RPMI8226 (cell line): ENCODE measurements at places on chromosomes 12 and 14.

GRCh38 chr12:56257491-56258067 is 605 bp downstream of the ANKRD52 start:
- DNase-seq = no peak

DNA sequence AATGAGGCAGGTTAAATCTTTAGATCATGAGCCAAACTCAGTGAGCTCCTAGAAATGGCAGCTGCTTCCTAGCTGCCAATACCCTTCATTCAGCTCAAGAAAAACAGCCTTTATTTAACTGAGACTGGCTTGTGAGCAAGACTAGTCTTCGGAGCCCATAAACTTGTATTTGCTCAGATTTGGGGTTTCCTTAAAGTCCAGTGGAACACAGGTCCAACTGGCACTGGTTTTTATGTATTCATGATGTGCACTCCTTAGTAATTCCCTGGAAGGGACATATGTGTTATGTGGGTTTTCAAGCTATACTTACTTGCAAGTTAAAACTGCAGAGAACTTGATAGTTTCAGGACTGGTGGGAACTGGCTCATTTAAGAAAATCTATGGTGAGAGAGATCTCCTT is 380.1 kb upstream of the TMEM132C start:
- DNase-seq = no peak

- DNase-seq = no peak
Measured at GRCh38 chr12:52173526-52173925, 18.3 kb downstream of the KRT80 start.

- no peak for DNase-seq
Measured at GRCh38 chr14:68740788-68741476, 51.9 kb downstream of the ZFP36L1 start.

GRCh38 chr12:52523824-52524223 is 3.6 kb upstream of the KRT5 start:
- no peak for DNase-seq
